ENCODE measurements at places on chromosomes 12 and 14.

DNA sequence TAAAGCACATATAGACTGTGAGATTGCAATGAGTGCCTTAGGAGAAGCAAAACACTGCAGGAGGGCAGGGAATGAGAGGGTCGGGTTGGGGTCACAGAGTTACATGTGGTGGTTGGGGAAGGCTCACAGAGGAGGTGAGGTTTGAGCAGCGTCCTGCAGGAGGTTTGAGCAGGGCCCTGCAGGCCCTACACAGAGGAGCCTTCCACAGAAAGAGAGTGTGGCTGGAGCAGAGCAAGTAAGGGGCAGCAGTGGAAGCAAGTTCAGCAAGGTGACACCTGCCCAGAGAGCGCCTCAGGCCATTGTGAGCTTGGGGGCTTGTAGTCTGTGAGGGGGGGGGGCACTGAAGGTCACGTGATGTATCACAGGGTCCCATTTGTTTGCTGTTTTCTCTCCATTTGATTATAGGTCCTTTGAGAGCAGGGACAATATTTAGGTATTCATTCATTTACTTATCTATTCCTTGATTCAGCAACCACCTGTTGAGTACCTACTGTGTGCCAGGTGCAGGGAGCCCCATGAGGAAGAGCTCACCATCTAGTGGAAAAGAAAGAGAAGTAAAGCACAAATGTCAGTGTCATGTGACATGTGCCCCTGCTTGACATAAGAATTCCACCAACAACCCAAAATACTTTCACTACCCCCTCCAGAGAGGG is 56.6 kb downstream of the GALNT16 start:
- no peak for DNase-seq

DNA sequence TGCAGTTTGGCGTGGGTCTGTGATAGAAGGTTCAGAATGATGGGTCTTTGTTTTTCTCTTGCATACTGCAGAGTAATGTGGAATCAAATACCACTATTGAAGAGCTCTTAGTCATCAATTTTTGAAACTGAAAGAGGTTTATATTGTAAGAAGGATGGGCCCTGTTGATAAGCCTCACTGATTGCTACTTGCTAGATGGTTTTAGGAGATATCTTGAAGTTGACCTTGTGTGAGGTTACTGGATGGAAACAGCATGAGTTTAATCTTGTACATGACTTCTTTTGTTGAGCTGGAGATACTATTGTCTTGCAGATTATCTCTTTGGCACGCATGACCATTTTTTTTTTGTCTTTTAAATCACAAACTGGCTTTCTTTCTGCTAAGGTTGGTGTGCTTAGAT is 13.8 kb downstream of the BICD1 start:
- no peak for DNase-seq

GRCh38 chr12:59407799-59408198 is 188.0 kb upstream of the SLC16A7 start:
- no peak for DNase-seq

GRCh38 chr14:70822530-70823185 is 13.3 kb upstream of the MAP3K9 start:
- no peak for DNase-seq

DNA sequence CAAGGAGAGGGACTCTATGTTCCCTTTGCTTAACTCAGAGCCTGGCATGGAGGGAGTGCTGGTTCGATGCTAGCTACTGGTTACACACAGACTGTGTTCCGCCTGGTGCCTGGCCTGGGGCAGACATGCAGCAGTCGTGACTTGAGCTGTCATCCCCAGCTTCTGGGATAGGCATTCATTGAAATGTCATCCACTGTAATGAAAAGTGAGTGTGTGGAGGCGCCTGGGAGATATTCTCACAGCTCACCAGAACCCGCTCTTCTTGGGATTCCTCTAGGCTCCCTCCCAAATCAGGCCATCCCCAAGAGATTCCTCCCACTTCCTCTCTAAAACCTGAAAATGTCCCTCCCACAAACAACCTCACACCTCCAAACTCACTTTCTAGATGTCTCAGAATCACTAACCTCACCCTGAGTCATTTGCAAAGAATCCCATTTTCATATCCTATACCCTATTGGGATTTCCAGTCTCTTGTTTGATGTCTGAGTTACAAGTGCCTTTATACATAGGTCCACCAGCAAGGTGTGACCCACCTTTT is 82.8 kb downstream of the CRACR2A start:
- DNase-seq, result no peak

GRCh38 chr12:1795221-1795784 is 25.1 kb upstream of the LRTM2 start:
- DNase-seq, result no peak

- DNase-seq, result no peak
Measured at GRCh38 chr14:75543786-75544185, 21.5 kb downstream of the BATF start.

DNA sequence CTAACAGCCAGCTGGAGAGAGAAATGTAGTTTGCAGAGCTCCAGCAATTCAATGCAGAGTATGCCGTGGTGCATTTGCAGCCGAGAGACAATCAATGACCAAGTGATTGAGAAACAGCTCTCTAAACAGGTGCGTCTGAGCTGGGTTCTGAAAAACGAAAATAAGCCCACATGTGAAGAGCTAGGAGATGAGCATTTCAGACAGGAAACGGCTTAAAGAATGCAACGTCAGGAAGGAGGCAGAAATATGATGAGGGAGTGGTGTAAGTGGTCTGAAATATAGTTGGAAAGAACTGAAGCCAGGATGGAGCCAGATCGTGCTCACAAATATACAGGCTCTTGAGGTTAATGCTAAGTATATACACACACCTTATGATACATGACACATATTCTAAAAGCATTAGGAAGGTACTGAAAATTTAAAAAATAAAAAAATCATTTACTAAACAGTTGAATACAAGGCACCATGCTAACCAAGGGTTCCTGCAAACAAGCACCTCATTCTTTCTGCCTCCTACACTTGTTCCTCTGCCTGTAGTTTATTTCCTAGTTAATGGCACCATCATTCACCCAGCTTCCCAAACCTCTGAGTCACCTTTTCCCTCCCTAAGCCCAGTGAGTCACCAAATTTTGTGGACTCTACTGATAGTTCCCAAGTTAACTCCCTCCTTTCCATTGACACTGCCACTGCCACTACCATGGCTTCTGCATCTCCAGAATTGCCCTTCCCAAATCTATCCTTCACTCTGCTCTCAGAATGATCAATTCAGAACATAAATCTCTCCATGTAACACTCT is 2.3 kb upstream of the GARIN2 start:
- DNase-seq, result no peak

- DNase-seq, result no peak
Measured at GRCh38 chr12:93103154-93103553, 174.1 kb upstream of the EEA1 start.

GRCh38 chr14:48027115-48027514 is 351.7 kb upstream of the MDGA2 start:
- DNase-seq, result no peak

DNA sequence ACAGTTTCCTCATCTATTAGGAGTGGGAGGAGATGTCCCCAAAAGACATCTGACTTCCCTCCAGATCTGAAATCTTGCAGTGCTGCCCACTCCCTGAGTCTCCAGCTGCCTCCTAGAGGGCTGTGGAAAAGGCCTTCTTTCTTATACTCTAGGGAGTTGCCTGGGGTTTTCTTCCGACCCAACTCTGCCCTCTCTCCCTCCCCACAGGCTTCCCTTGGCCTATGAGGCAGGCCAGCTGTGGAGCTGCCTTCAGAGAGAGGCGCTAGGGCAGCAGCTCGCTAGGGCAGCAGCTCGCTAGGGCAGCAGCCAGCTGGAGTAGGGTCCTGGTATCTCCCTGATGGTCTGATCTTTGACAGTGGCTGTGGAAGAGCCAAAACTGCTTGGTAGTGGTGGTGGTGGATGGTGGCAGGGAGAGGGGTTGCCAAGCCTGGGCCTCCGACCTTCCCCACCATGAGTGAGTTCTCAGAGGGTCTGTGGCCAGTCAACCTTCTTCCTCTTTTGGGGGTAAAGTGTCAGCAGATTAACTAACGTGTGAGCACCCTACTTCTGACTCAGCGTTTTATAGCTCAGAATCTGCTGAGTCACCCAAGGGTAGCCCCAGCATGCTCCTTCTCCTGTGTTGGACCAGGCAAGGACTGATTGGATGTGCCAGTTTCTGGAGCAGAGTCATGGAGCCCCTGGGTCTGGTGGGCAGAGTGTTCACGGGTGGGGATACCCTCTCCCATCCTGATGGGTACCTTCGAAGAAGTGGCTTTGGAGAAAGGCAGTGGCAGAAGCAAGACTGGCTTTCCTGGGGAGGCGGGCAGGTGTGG is 2.3 kb downstream of the SLC48A1 start:
- DNase-seq, result peak; percentile 70

- DNase-seq, result no peak
Measured at GRCh38 chr12:29730481-29730880, 53.3 kb downstream of the TMTC1 start.

- DNase-seq, result no peak
Measured at GRCh38 chr14:28496364-28496763, 270.2 kb upstream of the FOXG1 start.

- DNase-seq, result peak; percentile 86
Measured at GRCh38 chr12:93243689-93244513, 133.8 kb upstream of the NUDT4 start.

DNA sequence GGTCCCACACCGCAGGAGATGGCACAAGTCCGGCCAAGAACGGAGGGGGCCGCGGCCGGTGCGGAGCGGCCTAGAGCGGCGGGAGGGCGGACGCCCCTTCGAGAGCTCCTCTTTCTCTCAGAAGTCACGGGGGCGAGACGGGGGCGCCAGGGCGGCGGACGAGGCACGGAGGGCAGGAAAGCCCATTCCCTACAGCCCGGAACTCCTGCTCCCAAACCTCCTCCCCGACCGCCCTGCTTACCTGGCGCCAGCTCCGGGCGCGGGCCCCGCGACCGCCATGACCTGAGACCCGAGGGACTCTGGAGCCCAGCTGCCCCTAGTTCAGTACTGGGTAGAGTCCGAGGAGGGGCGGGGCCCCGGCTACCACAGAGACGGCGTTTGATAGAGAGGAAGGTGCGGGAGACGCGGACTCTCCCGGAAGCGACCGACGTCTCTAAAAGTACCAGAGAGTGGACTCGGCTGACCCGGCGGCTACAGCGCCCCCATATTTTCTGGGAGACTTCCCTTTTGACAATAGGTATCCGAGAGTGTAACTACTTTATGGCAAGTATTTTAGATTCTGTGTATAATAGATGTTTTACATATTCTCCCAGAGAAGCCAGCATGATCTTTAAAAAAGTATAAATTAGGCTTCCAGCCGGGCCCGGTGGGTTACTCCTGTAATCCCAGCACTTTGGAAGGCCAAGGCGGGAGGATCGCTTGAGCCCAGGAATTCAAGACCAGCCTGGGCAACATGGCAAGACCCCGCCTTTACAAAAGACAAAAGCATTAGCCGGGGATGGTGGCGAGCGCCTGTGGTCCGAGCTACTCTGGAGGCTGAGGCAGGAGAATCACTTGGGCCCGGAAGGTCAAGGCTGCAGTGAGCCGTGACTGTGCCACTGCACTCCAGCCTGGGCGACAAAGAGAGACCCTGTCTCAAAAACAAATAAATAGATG is at the start of gene ABCD4:
ABCD4 (minus strand) TSS at position 301 of the 936 bp plus-strand sequence; CDS start at position 279, 22 bp downstream.
- peak; percentile 87 for DNase-seq

Data from inflammatory macrophage treated with lipopolysaccharide for 1 hour (primary cell).